ENCODE measurements at places on chromosomes 3 and 15.

GRCh38 chr3:12944413-12944812, 103.0 kb upstream of the RPL32 start:
- DNase-seq: no peak

- DNase-seq: no peak
These were observed 722 bp upstream of the CCDC50 start for GRCh38 chr3:191328383-191328961.

DNA sequence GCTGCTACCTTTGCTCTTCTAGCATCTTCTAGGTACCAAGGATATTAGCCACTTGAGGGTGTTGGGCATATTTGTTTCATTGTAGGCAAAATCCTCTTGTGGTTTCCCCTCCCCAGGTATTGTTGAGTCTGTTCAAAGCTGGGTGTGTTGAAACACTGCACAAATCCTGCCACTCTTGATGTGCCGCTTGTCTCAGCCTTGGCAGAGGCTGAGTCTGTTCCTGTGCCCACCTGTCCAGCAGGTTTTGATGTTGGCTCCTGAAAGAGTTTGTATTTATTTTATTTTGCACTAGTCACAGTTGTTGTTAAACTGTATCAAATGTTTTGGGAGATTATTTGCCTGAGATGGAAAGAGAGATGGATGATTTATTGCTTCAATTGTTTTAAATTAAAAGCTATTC, 136.2 kb downstream of the USP13 start:
- DNase-seq: no peak

DNA sequence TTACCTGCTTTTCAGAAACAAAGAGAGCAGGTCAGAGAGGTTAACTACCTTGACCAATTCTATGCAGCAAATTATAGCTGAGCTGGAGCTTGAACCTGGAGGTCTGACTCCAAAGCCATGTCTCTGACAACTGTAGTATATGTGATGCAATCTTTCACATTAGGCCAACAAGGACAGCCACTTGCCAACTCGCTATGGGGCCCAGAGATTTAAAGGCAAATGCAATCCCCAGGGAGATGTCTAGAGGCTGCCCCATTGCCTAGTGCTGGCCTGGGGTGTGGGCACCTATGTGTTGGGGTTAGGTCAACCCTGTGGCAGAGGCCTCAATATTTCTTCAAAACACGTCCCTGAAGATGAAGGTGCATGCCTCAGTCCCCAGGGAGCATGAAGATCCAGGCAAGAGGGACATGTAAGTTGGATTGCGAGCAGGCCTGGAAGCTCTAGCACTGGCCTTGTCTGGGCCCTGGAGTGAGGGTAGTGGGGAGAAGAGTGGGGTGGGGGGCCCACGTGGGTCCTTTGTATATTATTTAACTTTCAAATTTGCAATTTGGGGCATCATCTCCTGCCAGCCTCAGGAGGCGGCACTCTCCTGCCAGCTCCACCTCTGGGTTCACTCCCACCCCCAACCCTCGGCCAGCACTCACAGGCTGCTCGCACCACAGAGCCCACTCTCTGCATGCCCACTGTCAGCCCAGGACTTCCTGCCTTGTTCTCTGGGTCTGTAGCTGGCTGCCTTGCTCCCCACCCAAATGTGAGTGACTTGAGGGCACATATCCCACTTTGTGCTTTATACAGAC, 64.3 kb downstream of the SLC12A8 start:
- DNase-seq: no peak

- DNase-seq: no peak
These were observed 67.2 kb upstream of the POLG start for GRCh38 chr15:89401631-89402517.

DNA sequence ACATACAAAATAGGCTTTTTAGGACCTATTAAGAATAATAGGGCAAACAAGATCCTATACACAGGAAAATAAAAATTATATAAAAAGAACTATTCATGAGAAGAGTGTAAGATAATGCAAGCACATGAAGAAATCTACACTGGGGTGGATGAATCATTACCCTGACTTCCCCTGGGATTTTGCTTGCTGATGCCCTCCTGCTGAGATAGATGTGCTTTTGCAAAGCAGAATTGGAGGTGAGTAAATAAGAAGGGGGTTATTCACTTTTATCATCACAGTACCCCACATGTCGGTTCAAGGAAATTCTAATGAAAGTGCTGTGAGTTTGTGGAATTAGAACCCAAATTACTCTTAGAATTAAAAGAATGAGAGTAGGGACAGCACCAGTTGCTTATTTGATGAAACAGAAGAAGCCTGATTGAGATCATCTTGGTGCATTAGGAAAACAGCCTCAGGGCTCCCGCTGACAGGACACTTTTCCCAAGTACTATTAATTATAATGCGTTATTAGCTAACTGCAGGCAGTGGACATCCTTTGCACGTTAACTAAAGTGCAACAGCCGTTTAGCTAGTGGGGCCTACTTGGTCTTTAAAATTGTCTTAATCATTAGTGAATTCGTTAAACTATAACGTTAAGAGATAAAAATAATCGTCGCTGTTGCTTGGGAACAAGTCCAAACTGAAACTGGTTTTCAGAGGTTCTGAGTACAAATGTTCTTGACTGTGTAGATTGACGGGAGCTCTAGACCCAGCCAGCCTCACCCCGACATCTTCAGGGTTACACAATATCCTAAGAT, 48.4 kb downstream of the SLC2A2 start:
- DNase-seq: no peak

DNA sequence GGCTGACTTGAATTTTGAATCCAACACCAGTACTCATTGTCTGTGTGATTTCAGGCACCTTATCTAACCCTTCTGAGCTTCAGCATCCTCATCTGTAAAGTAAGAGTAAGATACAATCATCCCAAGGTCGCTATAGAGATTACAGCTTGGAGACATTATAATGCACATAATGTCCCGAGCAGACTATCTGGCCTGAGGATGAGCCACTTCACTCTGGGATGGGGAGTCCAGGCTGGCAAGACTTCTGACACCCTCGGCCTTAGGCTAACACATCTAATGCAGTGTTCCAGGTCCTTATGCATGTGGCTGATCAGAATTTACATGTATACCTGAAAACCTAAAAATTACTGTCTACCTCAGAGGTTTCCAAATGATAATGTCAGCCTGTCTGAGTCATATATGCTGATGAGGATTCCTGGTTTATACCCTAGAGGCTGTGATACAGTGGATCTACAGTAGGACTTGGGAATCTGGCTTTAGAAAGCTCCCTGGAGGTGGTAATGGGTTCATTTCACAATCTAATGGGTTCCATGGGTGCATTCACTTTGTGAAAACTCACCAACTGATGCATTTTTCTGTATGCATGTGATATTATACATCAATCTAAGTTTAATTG, 229.0 kb upstream of the SLCO3A1 start:
- DNase-seq: no peak

GRCh38 chr3:160437083-160437455, 12.5 kb downstream of the TRIM59 start:
- no peak for DNase-seq

GRCh38 chr15:76073554-76073953, 13.8 kb downstream of the TMEM266 start:
- no peak for DNase-seq

- DNase-seq: no peak
These were observed 473.0 kb upstream of the ROBO2 start for GRCh38 chr3:76566904-76567303.

DNA sequence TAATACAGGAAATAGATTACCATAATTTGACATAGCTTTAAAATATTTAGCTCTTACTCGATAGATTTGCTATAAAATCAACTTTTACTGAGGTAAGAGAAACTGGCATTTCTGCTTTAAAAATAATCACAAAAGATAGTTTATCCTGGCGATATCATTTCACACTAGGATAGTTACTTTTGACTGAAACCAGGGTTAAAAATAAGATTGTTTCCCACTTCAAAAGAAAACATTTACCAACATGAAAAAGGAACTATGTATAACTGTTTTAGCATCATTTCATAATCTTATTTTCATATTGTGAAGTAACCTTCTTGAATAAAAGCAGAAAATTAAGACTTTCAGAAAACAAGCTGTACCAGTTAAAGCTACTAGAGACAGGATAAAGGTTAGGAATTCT, 15.3 kb downstream of the PSMD6 start:
- DNase-seq: no peak

- DNase-seq: no peak
These were observed 50.7 kb upstream of the FGF7 start for GRCh38 chr15:49372366-49372765.

GRCh38 chr15:92140796-92141195, 252.9 kb upstream of the ST8SIA2 start:
- DNase-seq: no peak

GRCh38 chr15:66827039-66827697, 125.1 kb downstream of the SMAD6 start:
- no peak for DNase-seq

DNA sequence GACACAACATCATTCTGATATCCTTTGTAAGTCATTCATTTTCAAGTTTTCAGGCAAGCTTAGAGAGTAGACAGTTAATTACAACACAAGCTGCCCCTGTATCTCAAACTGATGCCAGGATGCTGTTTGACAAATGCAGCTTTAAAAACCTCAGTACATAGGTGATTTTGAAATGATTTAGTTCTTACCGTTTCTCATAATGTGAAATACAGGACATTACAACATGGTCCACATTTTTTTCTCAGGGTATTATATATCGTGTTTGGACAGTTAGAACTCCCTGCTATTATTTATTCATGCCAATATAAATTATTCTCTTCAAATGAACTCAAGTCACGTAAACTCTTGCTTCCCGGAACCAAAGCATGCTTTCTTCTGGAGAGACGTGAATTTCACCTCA, 1013.9 kb downstream of the EPHA3 start:
- DNase-seq: no peak

- no peak for DNase-seq
These were observed 78.9 kb upstream of the BLM start for GRCh38 chr15:90638201-90638691.

DNA sequence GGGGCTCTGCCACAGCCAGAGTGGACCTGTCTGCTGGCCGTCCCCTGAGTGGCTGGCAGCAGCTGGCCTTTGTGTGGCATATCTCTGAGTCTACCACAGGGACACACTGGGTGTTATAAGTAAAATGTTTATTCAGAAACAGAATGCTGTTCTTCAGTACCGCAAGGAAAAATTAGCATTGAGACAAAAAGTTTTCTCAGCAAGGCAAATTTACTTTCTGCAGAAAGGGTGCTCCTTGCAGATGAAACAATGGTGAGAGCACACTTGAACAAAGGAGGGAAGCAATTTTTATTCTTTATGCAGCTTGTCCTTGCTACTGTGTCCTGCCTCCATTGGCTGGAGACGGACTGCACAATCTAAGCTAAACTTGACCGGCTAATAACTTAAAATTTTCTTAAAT, 4.0 kb downstream of the TMEM89 start:
- DNase-seq: no peak

GRCh38 chr15:93459396-93459795, 370.4 kb upstream of the RGMA start:
- no peak for DNase-seq

DNA sequence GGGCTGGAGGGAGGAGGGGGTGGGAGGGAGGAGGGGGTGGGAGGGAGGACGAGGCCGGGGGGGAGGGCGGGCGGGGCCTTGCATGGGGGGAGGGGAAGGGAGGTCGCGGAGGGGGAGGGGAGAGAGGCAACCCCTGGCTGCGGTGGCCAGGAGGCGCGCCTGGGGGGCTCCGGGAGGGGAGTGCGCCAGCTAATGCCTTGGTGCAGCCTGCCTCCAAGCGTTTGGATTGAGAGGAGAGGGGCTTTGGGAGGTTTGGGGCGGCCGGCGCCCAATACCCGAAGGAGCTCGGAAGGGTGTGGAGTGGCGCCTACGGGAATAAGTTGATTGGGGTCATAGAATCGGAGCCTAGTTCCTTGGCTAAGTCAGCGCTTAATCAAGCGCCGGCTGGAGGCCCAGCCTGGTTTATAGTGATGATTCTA, 557 bp downstream of the TFG start:
- DNase-seq: no peak

DNA sequence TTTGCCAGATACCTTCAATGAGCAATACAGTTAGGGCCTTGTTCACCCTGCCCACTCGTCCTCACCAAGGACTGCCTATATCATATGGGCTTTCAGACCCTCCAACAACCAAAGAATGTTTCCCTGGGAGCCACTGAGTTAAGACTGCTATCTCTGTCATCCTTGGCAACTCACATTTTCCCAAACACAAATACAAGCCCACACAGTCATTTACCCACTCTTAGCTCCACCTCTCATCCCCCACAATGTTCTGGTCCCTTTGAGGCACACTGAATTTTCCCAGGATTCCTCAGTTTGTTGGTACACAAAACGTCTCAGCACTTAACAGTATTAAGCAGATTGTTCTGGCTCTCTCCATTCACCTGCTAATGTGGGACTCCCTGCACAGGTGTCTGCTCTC, 204.6 kb downstream of the TLE3 start:
- no peak for DNase-seq

DNA sequence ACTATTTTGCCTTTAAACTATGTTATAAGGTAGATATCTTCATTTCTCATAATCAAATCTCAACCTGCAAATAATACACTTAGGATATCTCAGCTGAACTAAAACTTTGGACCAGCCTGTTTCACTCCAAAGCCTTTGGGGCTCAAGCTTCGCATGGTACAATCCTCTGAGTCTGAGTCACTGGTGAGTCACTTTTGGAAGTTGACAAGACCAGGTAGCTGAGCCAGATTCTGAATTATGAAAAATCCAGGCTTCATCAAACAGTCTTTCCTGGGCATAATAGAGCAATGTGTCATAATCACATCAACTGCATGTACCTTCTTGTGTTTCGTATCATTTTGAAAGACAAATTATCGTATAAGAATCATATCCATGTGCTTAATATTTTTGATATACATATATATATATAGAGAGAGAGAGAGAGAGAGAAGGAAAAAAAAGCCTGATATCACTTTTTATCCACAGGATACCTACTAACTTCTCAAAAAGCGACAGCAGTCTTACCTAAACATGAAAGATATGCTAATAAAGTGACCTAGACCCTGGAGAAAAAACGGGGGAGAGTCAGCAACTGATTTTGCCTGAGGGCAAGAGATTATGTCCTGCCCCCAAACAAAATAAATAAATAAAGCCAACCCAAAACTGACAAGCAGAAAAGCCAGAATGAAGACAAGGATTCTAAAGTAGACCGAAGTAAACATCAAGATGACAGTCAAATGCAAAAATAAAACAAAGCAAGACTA, 263.9 kb upstream of the TGFBR2 start:
- no peak for DNase-seq

- DNase-seq: no peak
These were observed 213.6 kb upstream of the LINGO1 start for GRCh38 chr15:77846360-77846759.

DNA sequence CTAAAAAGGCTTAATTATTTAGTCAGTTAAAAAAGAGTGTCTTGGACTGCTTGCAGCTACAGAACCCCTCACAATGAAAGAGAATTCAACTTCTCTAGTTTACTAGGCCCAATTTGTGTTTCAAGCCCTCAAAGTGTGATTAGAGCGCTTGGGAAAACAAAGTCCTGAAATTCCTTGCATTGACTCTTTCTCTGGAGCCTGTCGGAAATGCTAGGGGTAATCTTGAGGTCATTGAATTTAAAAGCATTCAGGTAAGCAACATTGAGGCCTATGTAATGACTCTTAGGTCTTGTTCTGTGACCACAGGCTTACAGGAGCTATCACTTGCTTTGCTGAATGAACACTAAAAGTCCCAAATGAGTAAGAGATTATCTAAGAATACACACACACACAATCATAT, 186.0 kb downstream of the NLGN1 start:
- no peak for DNase-seq

All from activated naive CD8-positive, alpha-beta T cell treated with anti-CD3 and anti-CD28 coated beads, Interleukin-2, amount 50 U/mL, for 16 hours (primary cell).